ENCODE measurements at places on chromosomes 6 and 20.

DNA sequence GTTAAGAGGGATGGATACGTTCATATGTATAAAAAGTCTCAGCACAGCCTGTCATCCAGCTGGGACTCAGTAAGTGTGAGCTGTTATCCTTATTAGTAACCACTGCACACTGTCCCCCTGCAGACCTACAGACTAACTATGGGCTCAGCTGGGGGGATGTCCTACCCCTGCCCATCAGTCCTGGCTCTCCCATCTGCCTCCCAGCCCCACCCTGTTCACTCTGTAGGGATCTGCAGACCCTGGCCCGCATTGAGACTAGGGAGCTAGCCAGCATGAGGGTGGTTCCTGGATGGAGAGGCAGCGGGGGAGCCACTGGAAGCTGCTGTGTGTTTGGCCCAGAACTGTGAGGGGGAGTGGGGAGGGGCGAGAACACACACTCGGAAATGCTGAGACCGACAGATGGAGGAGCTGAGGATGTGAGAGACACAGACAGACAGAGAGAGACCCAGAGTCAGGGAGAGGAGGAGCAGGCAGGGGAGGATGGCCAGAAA lies 17.1 kb downstream of the XKR7 start:
- DNase-seq = peak; percentile 85

DNA sequence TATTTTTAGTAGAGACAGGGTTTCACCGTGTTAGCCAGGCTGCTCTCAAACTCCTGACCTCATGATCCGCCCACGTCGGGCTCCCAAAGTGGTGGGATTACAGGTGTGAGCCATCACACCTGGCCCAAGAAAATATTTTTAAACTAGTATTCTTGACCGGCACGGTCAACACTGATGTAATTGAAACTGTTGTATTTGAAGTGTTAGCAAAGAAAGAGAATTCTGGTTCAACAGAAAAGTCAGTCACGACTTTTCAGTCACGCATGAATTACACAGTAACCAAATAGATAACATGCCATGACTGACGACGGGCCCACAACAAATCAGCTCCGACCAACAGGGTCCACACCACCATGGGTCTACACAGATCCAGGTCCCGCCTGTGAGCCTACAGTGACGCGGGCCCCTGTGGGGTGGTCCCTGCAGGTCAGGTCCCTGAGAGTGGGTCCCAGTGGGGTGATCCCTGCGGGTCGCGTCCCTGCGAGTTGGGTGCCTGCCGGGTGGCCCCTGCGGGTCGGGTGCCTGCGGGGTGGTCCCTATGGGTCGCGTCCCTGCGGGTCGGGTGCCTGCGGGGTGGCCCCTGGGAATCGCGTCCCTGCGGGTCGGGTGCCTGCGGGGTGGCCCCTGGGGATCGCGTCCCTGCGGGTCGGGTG lies 1.0 kb downstream of the GMEB2 start:
- no peak for DNase-seq

DNA sequence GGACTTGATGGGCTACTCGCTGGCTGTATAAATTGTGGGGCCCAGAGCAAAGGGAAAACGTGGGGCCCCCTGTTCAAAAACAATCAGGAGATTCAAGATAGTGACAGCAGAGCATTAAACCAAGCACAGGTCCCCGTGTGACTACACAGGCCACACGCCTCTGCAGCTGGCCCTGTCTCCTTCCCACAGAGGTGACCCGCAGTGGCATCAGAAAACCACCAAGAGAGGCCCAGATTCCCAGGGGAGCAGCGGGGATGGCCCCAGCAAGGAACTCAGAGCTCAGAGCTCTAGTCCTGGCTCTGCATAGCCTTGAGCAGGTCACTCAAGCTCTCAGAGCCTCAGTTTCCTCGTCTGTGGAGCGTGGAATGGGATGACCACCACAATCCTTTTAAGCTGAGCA lies 57.6 kb downstream of the CPNE5 start:
- DNase-seq = no peak

DNA sequence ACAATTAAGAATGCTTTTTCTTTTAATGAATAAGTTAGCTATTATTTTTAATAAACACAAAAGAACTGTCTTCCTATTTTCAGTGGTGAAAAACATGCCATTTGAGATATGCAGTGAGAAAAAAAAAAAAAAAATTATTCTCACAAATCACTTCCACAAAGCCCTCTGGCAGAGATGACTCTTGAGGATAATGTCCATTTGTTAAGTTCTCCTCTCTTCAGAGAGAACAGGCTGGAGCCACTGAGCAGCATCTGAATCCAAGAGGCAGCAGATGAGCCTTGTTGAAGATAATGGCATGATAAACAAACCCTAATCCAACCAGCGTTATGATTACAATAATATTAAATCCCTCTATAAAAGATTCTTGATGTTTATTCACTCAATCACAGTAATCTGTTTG lies 105.0 kb downstream of the PTPRK start:
- DNase-seq = no peak

GRCh38 chr6:16757332-16757731 lies 3.9 kb downstream of the ATXN1 start:
- DNase-seq = no peak

DNA sequence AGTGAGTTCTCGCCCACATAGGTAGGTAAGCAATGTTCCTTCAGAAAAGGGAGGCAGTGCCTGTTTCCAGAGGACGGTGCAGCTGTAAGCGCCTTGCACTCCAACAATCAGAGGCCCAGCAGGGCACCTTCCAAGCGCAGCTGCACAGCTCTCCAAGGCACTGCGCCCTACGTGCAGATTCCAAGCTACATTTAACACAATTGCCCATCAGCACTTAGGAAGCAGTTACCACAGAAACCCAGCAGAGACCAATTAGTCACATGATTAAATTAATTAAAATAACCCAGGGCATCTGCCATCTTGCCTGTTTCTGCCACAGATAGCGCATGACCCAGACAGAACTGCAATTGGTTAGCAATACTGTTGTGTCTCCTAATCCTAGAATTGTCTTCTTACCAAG lies 65.5 kb downstream of the SOBP start:
- no peak for DNase-seq

- DNase-seq = peak; percentile 31
Measured at GRCh38 chr6:122610690-122611455, 668 bp downstream of the PKIB start.

- no peak for DNase-seq
Measured at GRCh38 chr20:11826334-11826733, 91.4 kb upstream of the BTBD3 start.

DNA sequence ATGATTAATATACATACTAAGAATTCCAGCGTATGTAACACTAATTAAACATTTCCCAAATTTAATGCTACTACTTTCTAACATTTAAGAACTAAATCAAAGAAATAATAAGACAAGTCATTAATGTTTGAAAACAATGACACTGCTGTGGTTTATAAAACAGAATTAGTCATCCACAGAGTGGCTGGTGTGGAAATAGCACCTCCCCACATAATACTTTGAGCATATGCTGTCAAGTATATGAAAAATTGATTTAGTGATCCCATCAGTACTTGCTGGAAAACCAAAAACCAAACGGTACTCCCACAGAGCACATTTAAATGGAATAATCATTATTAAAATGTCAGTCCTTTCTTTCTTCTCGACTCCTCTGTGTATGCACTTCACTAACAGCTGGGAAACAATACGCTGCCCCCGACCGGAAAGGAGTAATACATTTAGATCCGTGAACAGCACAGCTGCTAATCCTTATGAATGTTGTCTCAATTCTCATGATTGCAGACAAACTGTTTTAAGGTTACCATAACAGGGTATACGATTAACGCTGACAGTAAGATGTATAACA lies 78.4 kb downstream of the PREP start:
- DNase-seq = no peak

GRCh38 chr20:9088556-9088955 lies 19.7 kb downstream of the PLCB4 start:
- no peak for DNase-seq

GRCh38 chr6:121584586-121585369 lies 149.3 kb downstream of the GJA1 start:
- DNase-seq = no peak

- no peak for DNase-seq
Measured at GRCh38 chr20:13173201-13173600, 47.9 kb upstream of the ISM1 start.

GRCh38 chr6:46909371-46909770 lies 12.4 kb downstream of the ADGRF5 start:
- DNase-seq = no peak

- DNase-seq = no peak
Measured at GRCh38 chr6:27693766-27694546, 218.2 kb downstream of the OR2B2 start.

DNA sequence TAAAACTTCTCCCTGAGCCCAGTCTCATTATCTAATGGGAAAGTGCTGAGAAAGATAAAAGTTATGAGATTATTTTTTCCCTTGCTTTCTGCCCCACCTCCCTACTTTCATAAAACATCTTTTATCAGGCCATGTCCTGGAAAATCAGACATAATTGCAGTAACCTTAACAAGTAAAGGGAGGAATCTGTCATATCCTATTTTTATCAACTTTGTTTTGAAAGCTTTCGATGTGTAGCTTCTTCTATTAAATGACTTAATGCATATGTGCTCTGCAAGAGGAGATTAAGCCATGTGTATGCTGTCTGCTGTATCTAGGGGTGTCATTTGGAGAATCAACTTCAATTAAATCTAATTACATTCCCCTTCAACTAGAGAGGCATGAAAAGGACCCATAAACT lies 408.9 kb downstream of the CBLN4 start:
- DNase-seq = no peak

DNA sequence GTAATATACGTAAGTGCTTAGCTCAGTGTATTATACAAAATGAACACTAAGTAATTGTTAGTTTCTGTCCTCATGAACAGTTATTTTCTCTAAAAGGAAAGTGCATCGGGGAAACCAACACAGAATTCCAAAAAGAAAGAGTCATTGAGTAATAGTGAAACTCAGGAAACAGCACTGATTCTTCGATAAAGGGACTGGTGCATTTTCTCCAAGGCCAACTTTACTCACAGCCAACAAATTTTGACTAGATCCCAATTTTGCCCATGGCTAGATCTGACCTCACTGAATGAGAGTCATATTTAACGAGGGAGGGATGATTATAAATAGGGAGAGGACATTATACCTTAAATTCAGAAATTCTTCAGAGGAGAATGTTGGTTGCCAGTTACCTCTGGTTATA lies 390.9 kb upstream of the NRSN1 start:
- DNase-seq = no peak

DNA sequence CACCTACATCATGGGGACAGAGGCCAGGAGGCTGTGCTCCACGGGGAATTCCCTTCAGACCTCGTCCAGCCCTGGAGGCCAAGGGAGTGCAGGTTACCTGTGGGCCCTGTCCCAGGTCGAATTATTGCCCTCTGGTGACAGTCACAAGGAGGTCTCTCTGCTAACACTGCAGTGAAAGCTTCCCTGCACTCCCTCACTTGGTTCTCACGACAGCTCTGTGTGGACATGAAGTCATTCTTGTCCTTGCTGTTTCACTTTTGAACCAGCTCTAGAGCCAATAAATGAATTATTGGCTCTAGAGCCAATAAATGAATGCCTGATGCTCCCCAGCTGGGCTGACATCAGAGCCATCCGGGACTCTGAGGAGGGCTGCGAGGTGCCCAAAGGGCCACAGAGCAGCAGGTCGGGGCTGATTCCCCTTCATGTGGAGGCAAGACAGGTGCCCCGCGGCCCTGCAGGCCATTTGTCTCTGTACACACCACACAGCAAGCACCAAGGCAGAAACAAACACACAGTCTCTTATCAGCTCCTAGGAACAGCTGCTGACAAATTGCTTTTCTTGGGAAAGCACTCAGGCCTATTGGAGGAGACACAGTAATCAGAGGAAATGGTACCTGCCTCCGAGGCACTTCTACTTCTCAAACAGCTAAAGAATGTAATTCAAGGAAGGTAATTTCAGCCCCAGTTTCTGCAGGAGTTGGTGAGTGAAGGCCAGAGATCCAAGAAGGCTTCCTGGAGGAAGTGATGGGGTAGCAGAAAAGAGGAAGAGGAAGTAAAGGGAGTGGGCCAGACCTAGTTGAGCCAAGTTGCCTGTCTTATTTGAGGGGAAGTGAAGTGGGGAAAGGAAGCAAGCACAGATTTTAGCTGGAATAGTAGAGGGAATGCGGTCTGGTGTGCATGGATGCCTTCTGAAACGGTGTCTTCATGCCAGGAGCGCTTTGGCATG lies 27.5 kb upstream of the TBXT start:
- no peak for DNase-seq

GRCh38 chr6:140579918-140580317 lies 1205.5 kb upstream of the CITED2 start:
- DNase-seq = no peak

GRCh38 chr6:5713519-5713918 lies 293.2 kb downstream of the NRN1 start:
- DNase-seq = no peak

DNA sequence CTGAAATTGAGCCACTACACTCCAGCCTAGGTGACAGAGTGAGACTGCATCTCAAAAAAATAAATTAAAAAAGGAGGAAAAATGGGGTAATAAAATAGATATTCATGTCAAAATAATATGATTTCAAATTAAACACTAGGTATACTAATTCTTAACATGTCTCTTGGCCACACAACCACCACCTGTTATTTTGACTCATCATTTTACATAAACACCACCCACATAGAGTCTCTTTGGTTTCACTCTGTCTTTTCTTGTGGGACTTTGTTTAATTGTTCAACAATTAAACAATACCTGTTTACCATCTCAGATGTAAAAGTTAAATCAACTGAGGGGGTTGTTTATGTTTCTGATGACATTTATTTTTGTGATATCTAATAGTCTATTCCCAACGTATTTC lies 476.8 kb upstream of the ADGRB3 start:
- no peak for DNase-seq

- no peak for DNase-seq
Measured at GRCh38 chr6:47721189-47721588, 22.8 kb downstream of the ADGRF4 start.

DNA sequence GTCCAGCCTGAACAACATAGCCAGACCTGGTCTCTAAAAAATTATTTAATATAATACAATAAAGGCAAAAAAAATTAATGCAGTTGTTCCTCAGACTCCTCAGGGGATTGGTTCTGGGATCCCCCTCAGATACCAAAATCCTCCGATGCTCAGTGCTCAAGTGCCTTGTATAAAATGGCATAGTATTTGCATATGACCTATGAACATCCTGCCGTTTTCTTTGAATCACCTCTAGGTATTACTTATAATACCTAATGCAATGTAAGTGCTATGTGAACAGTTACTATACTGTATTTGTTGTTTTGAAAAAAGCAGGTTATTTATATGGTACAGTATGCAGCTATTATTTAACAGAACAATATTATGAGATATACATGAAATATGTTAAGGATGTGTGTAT lies 43.3 kb downstream of the RNGTT start:
- no peak for DNase-seq

DNA sequence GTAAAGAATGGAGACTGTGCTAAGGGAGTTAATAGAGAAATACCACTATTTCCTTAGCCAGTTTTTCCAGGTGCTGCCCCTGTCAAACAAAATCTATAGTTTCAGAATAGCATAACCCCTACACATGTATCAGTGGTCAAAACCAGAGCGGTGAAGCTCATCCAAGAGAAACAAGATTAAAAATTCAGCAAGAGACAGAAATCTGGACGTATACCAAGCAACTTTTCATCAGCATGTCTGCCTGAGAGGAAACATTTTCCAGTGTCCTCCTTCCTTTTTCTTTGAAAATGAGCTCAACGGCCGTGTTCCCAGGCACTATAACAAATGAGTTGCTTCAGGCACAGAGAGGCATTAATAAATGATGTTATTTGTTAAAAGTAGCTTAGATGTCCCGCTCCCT lies 416.5 kb downstream of the BCKDHB start:
- no peak for DNase-seq

GRCh38 chr6:166277018-166277417 lies 31.2 kb downstream of the PRR18 start:
- DNase-seq = no peak

- no peak for DNase-seq
Measured at GRCh38 chr6:129959358-129959930, 58.9 kb upstream of the L3MBTL3 start.

Data from NCI-H1694 treated with DMSO at 0.1 percent for 48 hours (cell line).